ENCODE measurements at places on chromosomes 3 and 15.

DNA sequence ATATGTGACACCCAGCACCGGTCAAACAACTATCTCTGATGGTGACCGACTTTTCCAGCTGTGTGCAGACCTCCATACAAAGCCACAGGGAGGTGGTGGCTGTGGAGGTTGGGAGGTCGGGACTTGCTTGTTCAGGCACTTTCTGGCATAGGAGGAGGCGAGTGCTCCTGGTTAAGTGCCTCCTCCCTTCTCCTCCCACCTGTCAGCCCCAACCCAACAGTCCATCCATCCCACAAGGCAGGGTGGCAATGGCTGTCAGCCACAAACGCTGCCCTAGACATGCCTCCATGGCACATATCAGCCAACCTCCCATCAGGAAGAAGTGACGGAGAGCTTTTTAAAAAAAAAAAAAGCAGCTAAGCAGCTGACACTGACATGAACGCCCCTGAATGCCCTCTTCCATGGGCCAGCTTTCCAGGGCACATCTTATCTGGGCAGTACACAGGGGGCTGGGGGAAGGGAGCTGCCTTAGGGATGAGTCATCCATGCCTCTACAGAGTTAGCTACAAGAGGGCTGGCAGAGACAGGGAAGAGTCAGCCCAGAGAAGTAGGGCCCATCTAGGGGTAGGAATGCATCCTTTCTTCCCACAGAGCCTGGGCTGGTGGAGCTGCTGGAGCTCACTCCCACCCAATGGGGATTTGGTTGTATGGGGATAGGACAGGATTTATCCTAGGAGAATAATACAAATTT lies 41.2 kb downstream of the CCDC12 start:
- no peak for DNase-seq

GRCh38 chr3:33787328-33788009 lies 11.0 kb upstream of the PDCD6IP start:
- DNase-seq, result peak; percentile 67

DNA sequence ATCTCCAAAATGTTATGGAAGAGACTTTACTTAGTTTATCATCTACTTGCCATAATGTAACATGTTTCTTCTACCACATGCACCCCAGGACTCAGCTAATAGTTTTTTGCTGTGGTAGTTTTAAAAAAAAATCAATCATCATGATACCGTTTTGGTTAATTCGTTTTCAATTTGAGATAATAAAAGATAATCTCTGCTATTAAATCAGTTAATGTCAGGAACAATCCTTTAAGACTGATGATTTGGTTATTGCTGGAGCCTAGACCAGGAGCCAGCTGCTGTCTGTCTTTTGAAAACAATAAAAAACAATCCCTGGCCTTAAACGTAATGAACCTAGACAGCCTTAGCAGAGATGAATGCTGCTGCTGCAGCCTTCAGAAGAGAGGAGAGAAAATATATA lies 403.7 kb downstream of the OXSM start:
- no peak for DNase-seq

DNA sequence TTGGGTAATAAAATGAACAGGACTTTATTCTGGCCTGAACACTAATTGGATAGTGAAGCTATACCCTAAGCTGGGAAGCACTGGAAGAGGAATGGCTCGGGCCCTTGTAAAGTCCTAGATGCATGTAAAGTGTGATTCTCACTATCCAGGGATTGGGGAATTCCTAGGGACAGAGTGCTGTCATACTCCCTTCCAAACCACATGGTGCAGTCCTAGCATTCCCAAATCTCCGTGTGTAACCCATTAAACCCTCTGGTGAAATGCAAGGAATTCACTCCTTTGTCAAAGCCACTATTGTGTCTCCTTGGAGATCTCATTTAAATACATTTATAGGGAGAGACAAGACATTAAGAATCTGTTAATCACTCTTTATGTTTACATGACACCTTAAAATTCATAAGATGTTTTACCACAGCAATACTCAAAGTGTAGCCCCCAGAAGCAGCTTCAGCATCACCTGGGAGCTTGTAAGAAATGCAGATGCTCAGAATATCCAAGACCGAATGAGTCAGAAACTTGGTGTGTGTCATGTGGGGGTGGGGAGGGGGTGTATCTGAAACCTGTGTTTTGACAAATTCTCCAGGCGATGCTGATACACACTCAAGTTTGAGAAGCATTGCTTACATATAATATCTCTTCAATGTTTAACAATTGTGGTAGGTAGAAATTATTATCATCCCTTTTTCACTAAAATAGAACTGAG lies 121.8 kb upstream of the NPHP3 start:
- DNase-seq, result no peak

DNA sequence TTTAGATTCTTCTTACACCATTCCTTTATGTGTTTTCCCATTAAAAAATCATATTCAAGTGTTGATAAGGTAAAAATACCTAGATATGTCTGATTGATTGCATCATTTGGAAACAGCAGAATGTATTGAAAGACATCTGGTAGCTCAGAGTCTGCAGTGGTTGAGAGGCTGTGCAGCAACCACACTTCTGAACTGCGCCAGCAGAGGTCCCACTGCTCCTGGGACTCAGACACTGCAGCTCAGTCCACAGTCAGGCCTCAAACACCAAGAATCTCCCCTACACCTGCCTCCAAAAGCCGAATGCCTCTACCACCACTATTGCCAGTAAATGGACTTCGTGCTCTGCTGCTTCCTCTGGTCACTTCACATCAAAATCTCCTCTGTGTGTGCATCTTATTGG lies 176.9 kb upstream of the LMCD1 start:
- DNase-seq, result peak; percentile 37

DNA sequence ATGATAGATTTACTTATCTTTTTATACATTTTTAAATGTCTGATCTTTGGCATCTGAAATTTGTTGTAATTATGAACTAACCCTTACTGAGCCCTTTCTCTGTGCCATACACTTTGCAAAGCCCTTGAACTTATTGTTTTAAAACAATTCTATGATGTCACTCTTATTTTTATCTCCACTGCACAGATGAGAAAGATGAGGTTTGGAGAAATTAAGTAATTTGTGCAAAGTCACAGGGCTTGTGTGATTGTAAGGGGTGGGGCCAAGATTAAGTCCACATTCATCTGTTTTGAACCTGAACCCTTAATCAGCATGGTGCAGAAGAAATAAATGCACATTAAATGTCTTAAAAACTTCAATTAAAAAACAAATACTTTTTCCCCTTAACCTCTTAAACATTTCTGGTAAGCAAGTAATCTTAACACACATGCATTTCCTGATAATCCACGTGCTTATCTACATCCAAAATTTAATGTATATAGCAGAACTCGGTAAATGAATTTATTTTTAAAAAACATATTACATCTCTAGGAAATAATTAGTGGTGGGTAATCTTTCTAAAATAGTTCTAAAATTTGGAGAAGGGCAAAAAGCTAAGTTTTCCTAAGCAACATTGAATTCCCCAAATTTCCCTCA lies 189.8 kb upstream of the TBC1D5 start:
- no peak for DNase-seq

GRCh38 chr3:79421273-79421672 lies 346.5 kb downstream of the ROBO1 start:
- DNase-seq, result no peak

- no peak for DNase-seq
Observed at GRCh38 chr3:141659821-141660613, 78.1 kb upstream of the RNF7 start.

GRCh38 chr3:126442094-126442855 lies 33.4 kb downstream of the ZXDC start:
- DNase-seq, result no peak

GRCh38 chr3:123694366-123695087 lies 109.7 kb upstream of the HACD2 start:
- no peak for DNase-seq

- DNase-seq, result no peak
Observed at GRCh38 chr3:122314228-122314876, 10.7 kb upstream of the CSTA start.

GRCh38 chr3:12413721-12414255 lies 70.5 kb upstream of the TSEN2 start:
- DNase-seq, result no peak

- no peak for DNase-seq
Observed at GRCh38 chr15:69957175-69957574, 140.5 kb downstream of the TLE3 start.

GRCh38 chr15:69417581-69417980 lies 3.4 kb downstream of the KIF23 start:
- no peak for DNase-seq

GRCh38 chr15:51371266-51371665 lies 29.8 kb downstream of the GLDN start:
- DNase-seq, result no peak

- DNase-seq, result peak; percentile 35
Observed at GRCh38 chr15:80984856-80985255, 4.8 kb downstream of the MESD start.

DNA sequence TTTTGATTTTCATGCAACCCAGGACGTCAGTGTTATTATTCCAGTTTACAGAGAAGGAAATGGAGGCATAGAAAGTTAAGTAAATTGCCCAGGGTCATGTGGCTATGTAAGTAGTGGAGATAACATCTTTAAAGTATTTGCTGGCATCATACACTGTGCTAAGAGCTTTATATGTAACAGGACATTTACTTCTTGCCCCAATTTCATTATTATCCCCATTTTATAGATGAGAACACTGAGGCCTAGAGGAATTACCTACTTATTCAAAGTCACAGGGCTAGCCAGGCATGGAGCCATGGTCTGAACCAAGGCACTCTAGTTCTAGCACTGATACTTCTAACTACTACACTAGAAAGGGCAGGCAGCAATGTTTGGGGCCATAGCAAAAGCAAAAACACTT lies 107.3 kb upstream of the ANKRD28 start:
- DNase-seq, result no peak

DNA sequence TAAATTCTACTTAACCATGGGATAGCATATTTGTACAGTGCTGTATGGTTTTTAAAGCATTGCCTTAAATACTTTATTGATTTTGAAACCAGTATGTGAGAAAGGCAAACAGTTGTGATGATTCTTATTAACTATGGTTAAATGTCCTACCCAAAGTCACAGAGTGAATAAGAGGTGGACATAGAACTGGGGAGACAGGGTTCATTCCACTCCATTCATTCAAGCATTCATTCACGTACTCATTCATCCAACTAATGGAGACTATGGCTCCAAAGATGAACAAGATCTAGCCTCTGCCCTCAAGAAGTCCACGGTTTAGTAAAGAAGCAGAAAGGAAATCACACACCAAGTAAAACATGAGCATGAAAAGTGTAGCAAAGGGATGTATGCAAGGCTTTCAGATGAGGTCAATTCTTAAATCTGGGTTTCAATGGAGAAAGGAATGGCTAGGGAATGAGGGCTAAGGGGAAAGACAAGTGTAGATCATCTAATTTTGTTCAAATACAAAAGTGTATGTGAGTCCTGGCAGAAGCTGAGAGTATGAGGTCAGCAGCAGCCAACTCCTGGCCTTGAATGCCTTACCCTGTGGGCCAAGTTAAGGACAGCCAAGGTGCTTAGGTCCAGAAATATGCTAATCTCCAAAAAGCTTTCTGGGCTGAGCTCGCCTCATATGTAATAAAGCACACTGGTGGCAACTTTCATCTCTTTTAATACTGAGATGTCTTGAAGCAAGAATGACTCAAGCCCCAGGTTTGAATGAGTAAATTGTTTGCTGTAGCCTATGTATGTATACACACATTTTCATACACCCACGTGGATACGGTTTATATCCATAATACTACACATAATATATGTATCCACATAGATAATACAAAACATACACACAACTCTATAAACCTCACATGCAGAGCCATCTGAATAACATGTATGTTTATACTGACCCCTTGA lies 4.3 kb downstream of the TNIK start:
- DNase-seq, result no peak

GRCh38 chr15:59501597-59501996 lies 63.6 kb downstream of the FAM81A start:
- DNase-seq, result no peak
